ENCODE measurements at places on chromosomes 12 and 14. TPM values are rescaled to one million over a fixed set of nuclear protein-coding genes. Genes with fewer than 3 reads are reported as not detected.

Gene LIN7A
- not detected for total RNA-seq

Gene POTEM
- not detected for total RNA-seq

Gene HCAR2
- 0.39 TPM for total RNA-seq

Gene GOLGA5
- total RNA-seq, result 6.8 TPM

Gene IL26
- total RNA-seq, result 0.25 TPM

Gene ATG2B
- 20.1 TPM for total RNA-seq

Gene PEBP1
- 116 TPM for total RNA-seq

GRCh38 chr14:90424075-90424474 lies 27.2 kb downstream of the CALM1 start:
- DNase-seq, result no peak

DNA sequence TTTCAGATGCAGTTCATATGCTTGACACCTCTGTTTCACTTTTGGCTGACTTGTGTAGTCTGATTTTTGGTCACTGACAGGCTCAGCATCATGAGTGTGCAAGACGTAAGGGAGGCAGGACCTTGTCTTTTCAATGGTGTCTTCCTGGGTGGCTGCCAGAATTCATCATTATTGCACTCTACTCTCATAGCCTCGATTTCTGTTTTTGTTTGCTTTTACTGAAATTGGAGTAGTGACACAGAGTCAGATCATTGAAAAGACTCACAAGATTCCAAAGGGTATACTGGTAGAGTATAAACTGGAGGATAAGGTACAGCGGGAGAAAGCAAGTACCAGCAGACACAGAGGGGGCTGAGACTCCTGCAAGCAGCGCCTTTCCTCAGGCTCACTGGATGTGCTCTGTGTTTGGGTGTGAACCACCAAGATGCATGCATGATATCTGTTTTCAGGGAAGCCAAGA lies 126.3 kb upstream of the FGD4 start:
- DNase-seq, result no peak

GRCh38 chr12:108123402-108123801 lies 5.7 kb upstream of the WSCD2 start:
- DNase-seq, result no peak

DNA sequence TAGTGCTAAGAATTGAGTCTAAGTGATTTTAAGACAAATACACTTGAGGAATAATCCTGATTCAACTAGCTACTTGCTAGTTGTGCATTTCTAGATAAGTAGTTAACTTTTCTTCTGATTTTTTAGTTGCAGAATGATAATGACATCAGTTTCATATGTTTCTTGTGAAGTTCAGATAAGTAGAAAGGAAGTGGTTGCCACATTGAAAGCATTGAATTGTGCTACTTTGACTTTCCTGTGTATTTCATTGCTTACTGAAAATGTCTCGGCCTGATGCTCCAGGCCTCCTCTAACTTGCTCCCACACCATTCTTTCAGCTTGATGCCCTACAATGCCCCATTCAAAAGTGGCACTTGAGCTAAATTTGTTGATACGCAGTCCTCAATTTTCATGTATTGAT lies 980.0 kb downstream of the TMTC2 start:
- no peak for DNase-seq

DNA sequence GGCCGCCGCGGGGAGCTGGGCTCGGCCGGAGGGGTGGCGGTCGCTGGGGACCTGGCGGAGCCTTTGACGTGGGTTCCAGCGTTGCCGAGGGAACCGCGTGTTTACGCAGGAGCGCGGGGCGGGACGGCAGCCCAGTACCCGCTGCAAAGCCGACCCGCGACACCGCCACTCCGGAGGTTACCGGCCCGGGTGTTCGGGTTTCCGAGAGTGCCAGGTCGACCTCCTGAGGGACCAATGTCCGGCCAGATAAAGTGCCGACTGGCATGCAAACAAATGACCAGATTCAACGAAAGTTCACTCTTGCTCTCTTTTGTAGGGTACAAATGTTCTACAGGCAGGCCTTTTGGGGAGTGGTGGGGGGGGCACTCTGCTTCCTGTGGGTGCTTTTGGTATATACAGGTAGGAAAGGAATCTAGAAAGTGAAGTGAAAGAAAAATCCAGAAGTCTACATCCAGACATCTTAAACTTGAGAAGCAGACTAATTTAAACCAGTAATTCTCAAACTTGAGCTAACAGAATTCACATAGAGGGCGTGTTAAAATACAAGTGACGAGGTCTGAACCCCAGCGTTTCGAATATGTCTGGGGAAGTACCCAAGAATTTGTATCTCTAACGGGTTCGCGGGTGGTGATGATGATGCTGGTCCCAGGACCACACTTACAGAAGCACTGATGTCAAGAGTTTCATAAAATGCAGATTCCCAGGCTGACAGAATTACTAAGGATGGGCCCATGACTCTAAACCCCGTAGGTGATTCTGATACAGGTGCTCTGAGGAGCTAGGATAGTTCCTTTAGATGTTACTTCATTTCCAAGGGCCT lies at the start of gene GPR135:
Gene GPR135, minus strand, starts transcription at position 65 of the 820 bp plus-strand sequence. CDS start 154 bp downstream, outside the sequence.
- peak; percentile 26 for DNase-seq

- DNase-seq, result no peak
These were observed at the start of gene OAS1 for GRCh38 chr12:112906712-112907414. TSS of gene OAS1 (plus strand) at chr12:112906962. CDS start at chr12:112907040, 78 bp downstream.

DNA sequence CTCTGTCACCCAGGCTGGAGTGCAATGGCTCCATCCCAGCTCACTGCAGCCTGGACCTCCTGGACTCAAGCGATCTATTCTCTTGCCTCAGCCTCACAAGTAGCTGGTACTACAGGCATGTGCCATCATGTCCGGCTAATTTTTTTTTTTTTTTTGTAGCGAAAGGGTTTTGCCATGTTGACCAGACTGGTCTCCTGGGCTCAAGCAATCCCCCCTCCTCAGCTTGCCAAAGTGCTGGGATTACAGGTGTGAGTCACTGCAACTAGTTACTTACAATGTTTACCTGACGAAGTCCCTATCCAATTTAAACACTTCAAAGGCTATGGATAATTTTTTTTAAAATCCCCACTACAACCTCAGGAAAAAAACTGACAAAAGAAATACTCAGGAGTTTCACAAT lies 1.8 kb downstream of the KRR1 start:
- DNase-seq, result no peak

DNA sequence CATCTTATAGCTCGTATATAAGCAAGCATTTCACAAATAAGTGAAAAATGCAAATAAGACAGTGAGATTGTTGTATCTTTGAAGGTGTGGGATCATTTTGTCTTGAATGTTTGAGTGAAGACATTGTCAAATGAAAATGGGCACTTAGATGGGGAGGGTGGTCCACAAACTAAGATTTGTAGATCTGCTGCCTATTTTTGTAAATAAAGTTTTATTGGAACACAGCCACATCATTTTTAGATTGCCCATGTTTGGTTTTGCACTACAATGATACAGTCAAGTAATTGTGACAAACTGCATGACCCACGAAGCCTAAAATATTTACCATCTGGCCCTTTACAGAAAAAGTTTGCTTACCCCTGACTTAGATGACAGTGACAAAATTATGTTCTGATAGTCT lies 156.7 kb downstream of the PAH start:
- DNase-seq, result no peak

DNA sequence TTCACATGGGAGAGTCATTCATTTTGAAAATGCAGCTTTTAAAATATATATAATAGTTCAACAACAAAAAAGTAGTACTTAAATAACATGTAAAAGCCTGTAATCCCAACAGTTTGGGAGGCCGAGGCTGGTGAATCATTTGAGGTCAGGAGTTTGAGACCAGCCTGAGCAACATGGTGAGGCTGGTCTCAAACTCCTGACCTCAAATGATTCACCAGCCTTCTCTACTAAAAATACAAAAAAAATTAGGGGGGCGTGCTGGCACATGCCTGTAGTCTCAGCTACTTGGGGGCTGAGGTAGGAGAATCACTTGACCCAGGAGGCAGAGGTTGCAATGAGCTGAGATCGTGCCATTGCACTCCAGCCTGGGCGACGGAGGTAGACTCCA lies 256.3 kb upstream of the RGS6 start:
- DNase-seq, result no peak

- DNase-seq, result no peak
These were observed 8.3 kb downstream of the TSPAN11 start for GRCh38 chr12:30934811-30935210.

- DNase-seq, result no peak
These were observed 84.1 kb upstream of the TBX3 start for GRCh38 chr12:114767906-114768722.

- no peak for DNase-seq
These were observed 39.8 kb downstream of the ACTN1 start for GRCh38 chr14:68939181-68939892.

DNA sequence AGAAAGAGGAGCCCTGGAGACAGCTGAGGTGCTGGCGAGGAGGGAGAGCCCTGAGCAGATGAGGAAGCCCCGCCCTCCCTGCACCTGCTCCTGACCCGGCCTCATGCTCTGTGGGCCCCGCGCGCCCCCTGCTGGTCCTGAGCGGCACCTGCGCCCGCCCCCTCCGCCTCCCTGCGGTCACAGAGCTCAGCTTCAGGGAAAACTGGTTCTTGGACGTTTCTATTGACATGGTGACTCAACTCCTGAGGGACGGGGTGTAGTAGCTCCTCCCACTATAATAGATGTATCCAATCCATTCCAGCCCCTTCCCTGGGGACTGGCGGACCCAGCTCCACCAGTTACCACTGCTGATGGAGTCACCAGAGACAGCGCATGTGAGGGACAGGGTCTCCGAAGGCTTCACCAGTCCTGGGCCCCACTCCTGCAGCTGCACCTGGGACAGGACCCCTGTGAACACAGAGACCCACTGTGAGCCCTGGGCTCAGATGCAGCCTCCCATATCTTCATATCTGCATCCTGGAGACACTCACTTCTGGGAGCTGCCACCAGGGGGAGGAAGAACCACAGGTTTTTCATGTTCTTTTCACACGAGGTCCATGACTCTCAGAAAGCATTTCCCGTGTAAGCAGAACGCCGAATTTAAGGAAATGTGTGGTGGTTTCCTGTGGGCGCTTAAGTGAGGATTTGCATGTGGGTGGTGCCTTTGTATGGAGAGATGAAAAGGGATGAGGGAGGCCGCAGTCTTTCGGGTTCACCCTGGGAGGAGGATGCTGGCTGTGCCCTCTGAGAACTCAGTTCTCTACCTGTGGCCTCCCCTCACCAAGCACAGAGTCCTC lies 1346.4 kb downstream of the TMEM121 start:
- DNase-seq, result peak; percentile 79

- DNase-seq, result no peak
These were observed 143.6 kb upstream of the SLC16A7 start for GRCh38 chr12:59452259-59452658.

GRCh38 chr12:989751-990660 lies 1.0 kb upstream of the ERC1 start:
- peak; percentile 49 for DNase-seq

GRCh38 chr14:90732718-90733117 lies 83.5 kb downstream of the TTC7B start:
- DNase-seq, result no peak

DNA sequence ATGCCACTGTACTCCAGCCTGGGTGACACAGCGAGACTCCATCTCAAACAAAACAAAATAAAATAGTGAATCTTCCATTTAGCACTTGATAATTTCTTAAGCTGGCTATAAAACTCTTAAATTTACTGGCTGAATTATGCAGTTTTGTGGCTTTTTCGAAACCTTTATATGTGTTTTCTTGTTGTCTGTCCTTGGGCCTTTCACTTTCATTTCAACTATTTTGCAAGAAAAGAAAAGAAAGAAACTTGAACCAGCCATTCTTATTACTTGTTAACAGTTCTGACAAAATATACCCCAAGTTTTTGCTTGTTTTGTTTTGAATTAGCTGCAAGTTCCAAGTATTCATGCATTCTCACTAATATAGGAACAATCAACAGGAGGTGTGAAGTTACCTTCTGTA lies 42.8 kb downstream of the PRICKLE1 start:
- no peak for DNase-seq

DNA sequence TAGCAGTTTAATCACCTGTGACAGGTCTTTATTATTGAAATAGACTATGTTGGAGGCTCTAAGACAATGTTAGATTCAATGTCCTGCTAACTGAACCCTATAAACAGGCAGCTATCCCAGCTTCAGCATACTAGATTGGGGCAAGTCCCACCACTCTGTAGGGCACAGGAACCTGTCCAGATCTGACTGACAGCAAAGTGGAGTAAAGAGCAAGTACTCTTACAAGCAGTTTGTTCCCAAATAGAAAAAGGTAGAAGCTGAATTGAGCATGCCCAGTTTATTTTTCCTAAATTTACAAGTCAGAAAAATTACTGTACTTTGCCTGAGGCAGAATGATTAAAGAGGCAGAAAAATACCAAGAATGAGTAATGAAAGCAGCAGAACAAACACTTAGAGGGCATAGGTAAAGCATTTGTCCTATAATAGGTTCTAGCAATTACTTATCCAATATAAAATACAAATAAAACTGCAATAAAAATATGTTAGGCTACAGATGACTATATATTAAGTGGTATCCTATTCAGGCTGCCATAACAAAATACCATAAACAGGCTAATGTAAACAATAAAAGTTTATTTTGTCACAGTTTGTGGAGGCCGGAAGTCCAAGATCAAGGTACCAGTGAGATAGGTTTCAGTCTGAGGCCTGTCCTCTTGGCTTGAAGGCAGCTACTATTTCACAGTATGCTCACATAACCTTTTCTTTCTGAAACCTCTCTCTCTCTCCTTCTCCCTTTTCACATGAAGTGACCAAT lies 868.2 kb downstream of the C12orf50 start:
- no peak for DNase-seq

GRCh38 chr14:51867741-51868140 lies 7.3 kb downstream of the GNG2 start:
- no peak for DNase-seq

GRCh38 chr14:50600849-50601248 lies 40.9 kb downstream of the ATL1 start:
- DNase-seq, result no peak

DNA sequence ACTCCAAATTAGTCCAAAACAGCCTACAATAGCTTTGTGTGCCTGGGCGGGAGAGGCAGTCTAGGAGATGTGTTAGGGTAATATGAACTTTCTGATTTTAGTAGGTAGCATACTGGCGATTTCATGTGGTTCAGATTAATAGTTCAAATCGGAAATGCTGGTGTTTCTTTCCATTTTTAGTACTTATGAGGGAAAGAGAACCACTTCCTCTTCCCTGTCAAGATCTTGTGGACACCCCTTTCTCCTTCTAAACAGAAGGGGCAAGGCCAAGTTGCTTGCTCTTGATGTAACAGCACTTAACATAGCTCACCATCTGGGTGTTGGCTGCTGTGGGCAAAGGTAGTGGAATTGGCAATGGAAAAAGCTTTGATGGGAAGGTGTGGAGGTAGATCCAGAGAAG lies 32.2 kb upstream of the IGF1 start:
- no peak for DNase-seq

GRCh38 chr14:37202812-37203211 lies 5.1 kb downstream of the MIPOL1 start:
- no peak for DNase-seq

DNA sequence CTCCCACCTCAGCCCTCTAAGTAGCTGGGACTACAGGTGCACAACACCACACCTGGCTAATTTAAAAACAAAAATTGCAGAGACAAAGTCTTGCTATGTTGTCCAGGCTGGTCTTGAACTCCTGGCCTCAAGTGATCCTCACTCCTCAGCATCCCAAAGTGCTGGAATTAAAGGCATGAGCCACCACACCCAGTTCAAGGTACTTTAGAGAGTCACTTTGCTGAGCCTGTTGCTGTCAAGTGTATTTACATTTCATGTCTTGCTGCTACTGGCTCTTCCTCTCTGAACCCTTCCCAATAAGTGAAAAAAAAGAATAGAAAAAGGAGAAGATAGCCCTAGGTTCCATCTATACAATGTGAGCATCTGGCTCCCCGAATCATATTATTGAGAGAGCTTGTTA lies 38.4 kb downstream of the SLCO1A2 start:
- no peak for DNase-seq

GRCh38 chr12:106415134-106415533 lies 57.6 kb downstream of the POLR3B start:
- DNase-seq, result no peak

Measured in CD4-positive, alpha-beta T cell (primary cell).